ENCODE measurements at places on chromosomes 11 and 22. TPM values are rescaled to one million over a fixed set of nuclear protein-coding genes. Genes with fewer than 3 reads are reported as not detected.

MRPL17 gene
- 98.6 TPM for total RNA-seq

POU2F3 gene
- not detected for total RNA-seq

DNA sequence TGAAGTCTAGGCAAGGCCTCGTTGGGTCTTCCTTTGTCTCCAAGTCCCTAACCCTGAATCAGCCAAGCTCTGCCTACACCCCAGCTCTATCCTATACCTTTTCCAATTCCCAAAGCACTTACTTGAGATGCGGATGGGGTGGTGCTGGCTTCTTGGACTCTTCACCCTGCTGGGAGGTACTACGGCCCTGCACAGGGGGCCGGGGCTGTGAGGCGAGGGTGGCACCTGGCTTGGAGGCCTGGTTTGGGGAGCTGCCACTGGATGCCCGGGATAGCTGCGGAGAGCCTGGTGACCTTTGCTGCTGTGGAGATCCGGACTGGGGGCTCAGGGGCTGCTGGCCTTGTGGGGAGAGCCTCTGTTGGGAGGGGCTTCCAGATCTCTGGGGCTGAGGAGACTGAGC is 43.3 kb downstream of the FBXO7 start:
- no peak for DNase-seq

DNA sequence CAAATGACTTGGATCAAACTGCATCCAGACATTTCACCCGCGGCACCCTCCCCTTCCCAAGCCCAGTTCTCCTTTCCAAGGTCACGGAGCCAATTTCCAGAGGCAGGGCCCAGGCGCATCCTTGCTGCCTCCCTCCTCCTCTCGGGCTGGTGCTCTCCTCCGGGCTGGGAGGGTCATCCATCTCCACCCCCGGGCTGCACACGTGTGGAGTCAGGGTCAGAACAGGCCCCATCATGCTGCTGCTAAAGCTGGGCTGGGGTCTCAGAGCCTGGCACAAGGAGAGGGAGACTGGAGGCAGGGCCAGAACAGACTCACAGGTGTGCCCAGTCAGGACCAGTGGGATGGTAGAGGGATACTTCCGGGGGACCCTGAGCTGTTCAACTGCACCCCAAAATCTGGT is 14.0 kb downstream of the RSPH14 start:
- DNase-seq = no peak

- no peak for DNase-seq
Measured at GRCh38 chr22:19843107-19843856, 11.4 kb downstream of the GNB1L start.

- no peak for DNase-seq
Measured at GRCh38 chr11:44916801-44917385, 33.8 kb downstream of the TP53I11 start.

- DNase-seq = peak; percentile 98
Measured at GRCh38 chr11:9568854-9569587, 4.4 kb upstream of the WEE1 start.

DNA sequence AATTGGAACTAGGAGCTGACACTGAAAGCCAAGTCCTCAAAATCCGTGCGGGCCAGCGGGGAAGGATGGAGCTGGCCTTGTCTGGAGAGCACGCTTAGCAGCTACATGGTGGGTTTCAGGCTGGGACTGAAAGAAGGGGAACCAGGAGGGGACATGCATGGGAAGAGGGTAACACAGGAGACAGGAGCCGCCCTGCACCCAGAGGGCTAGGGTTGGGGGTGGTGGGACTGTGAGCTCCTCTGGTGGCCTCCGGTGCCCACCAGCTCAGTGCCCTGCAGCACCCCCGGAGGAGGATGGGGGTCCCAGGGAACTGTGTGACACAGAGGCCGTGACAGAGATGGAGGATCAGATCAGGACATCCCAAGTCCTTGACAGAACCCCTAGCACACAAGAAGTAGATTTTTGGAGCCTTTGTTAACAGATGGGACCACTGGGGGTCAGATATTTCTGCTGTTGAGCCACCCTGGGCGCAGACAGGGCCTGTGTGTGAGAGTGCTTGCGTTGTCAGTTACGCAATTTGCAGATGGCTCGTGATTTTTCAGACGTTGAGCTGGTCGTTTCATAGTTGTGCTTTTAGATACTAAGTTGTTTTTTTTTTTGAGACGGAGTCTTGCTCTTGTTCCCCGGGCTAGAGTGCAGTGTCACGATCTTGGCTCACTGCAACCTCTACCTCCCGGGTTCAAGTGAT is 21.3 kb upstream of the GRAMD4 start:
- no peak for DNase-seq

DNA sequence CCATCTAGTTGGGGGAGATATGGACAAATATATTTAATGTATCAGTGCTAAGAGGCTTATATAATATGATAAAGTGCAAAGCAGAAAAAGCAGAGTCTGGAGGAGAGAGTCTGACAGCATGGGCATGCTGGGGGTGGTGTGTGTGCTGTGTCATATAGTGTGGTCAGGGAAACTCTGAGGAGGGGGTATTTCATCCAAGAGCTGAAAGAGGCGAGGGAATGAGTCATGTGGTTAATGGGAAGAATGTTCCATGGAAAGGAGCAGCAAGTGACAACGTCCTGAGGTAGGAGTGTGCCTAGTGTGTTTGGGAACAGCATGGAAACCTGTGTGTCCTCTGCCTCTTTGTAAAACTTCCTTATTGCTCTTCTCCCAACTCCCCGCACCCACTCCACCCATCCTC is 38.0 kb downstream of the EIF3F start:
- peak; percentile 73 for DNase-seq

GRCh38 chr11:69241844-69242243 is 52.1 kb upstream of the MYEOV start:
- DNase-seq = no peak

DNA sequence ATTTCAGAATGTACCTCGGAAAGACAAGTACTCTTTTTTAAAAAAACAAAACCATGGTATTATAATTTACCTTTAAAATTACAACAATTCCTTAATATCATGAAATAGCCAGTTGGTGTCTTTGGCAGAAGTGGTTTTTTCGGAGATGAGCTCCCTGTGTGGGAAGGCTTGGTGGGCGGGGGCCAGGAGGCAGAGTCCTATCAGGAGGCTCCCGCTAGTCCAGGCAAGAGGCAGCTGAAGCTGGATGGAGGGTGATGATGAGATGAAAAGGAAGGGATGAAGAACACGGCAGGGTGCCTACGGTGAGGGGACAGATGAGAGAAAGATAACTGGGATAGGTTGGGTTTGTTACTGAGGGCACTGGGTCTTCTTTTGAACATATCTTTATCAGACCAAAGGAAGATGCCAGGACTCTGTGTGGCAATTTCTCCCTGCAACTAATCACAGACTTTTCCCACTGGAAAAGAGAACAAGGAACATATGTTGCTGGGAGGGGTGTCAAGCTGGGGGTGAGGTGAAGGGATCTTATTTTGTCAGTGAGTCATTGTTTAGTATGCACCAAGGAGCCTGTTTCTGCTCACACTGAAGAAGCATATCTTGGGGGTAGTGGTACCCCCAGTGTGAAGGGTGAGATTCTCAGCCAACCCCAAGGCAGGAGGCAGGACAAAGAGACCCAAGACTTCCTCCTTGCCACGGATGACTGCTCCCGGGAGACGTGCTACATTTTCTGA is 91.5 kb upstream of the YWHAH start:
- DNase-seq = peak; percentile 49
